ENCODE measurements at places on chromosomes 1 and 21.

DNA sequence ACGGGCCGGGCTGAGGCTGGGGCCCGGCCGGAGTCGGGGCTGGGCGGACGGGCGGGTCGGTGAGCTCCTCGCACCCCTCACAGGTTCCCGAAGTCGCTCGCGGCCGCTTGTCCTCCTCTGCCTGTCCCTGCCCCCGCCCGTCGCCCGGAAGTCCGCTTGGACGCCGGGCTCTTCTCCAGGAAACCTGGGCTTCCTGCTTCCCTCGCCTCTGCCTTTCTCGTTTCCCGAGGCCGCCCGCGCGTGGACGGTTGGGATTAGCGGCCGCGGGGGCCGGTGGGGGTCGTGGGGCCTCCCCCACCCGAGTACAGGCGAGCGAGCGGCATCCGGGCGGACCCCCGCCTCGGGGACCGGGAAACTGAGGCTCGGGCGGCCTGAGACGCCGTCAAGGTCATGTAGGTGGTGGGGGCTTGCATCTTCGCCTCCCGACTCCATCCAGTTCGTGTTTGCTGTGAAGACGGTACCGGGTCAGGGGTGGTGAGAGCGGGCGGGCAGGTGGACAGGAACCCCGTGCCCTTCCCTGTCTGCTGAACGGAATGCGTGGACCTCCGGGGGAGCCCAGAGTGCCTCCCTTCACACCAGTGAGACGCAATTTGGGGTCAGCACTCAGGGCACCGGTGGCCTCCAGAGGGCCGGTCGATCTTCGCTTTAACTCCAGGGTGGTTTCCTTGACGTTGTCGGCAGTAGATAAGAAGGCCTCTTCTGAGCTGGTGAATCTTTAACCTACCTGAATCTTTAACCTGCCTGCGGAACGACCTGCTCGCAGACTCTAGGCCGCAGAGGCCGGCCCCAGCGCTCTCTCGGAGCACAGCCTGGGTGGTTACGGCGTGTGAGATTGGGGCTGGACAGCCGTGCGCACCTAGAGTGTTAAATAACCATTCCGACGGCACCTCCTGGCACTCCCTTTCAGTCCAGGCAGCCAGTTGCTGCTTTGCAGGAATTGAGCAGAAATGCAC, 686 bp downstream of the ARF1 start:
- no peak for DNase-seq

GRCh38 chr1:1177452-1178206, 3.9 kb downstream of the TTLL10 start:
- no peak for DNase-seq

DNA sequence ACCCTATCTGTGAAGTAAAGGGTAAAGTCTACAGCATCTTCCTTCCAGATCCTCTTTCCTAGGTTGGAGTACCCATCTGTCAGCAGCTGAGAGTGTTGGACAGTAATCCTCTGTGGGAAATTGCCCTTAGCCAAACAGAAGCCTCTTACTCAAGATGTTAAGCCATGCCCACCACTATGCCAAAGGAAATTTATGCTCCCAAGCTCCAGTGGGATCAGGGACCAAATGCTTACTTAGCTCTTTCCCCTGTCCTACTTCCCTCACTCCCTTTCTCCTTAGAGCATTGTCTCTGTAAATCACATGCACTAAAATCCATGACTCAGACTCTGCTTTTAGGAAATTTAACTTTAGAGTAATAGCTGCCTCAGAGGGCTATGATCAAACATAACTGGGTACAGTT, 254.0 kb downstream of the BRINP2 start:
- no peak for DNase-seq

DNA sequence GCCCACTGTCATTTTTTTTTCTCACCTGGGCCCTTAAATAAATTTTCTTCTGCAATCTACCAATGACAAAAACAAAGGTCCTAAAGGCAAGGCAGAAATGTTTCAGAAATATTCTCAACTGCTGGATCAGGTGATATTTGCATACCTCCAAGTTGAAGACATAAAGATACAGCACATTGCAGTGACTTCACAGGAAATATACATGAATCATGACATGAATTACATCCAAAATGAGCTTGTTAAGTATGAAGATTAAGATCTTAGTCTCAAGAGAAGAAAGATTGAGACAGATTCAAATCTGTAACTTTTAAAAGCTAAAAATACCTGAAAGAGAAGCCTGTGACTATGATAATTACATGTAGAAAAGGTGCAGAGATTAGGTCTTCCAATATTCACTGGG, 207.8 kb downstream of the SIPA1L2 start:
- no peak for DNase-seq

GRCh38 chr1:31371121-31371959, 1.5 kb downstream of the FABP3 start:
- DNase-seq = no peak

GRCh38 chr1:89277725-89278124, 5.1 kb upstream of the GBP5 start:
- no peak for DNase-seq

DNA sequence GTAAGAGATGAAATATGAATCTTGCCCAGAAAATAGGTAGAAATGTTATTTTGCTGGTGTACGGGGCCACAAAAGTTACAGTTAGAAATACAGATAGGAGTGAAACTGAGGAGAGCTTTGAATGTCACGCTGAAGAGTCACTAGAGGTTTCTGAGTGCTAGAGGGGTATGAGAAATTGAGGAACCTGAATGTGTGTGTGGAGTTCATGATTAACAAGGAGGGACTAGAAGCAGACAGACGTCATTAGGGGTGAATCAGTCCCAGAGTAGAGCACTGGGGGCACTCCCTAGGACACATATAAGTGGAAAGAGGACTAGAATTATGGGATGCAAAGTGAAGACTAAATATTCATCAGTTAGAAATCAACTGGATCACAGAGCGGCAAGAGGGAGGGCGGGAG, 188.9 kb upstream of the MAP1LC3C start:
- DNase-seq = no peak

DNA sequence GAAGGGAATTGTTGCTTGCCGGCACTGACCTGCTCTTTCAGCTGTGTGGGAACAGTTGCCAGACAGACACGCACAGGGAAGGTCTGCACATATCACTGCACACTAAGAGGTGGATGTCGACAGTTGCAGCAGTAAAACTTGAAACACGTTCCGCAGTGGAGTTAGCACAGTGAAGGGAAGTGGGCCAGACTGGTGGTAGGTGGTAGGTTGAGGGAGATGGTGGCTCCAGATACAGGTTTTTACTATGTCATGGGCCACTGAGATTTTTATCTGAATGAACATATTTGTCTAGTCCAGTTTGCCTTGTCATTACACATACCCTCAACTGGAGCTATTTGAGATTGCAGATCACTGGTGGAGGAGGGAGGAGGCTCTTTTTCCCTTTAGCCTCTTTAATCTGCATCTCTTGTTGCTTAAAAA, 13.5 kb downstream of the MRPS6 start:
- DNase-seq = no peak

DNA sequence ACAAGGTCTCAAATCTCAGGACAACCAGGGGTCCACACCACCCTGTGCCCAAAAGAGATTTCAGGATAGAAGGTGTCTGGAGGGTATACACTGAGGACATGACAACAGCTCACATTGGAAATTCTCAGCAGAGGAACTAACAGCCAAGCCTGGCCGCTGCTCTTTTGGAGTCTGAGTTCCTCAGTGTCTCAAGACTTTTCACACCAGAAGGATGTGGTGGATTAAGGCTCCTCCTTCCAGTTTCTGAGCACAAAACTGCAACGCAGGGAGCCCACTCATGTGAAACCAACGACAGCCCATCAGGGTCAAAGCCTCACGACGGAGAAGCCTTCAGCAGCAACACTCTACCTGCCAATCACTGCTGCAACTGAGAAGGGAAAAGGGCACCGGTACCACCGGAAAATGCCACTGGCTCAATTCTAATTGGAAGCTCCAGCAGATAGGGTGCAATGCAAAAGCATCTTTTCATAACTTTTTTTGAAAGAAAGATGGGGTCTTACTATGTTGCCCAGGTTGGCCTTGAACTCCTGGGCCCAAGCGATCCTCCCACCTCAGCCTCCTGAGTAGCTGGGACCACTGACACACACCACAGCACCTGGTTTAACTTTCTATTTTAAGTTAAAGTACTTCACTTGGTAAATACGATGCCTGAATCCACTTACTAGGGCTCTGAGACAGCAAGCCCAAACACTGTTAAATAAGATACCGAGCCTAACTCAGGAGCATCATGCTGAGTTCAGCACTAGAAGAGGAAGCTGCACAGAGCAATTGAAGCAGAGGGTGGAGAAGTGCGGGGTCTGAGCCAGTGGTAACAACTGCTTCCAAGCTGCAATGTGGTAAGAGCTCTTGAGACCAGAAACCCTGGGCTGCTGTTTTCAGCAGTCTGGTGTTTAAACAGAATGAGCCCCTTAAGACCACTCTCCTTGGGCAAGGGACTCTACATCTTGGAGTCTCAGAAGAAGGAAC, 7.8 kb downstream of the CAPZB start:
- no peak for DNase-seq

- DNase-seq = no peak
Measured at GRCh38 chr1:76713535-76713934, 153.7 kb upstream of the ST6GALNAC5 start.

DNA sequence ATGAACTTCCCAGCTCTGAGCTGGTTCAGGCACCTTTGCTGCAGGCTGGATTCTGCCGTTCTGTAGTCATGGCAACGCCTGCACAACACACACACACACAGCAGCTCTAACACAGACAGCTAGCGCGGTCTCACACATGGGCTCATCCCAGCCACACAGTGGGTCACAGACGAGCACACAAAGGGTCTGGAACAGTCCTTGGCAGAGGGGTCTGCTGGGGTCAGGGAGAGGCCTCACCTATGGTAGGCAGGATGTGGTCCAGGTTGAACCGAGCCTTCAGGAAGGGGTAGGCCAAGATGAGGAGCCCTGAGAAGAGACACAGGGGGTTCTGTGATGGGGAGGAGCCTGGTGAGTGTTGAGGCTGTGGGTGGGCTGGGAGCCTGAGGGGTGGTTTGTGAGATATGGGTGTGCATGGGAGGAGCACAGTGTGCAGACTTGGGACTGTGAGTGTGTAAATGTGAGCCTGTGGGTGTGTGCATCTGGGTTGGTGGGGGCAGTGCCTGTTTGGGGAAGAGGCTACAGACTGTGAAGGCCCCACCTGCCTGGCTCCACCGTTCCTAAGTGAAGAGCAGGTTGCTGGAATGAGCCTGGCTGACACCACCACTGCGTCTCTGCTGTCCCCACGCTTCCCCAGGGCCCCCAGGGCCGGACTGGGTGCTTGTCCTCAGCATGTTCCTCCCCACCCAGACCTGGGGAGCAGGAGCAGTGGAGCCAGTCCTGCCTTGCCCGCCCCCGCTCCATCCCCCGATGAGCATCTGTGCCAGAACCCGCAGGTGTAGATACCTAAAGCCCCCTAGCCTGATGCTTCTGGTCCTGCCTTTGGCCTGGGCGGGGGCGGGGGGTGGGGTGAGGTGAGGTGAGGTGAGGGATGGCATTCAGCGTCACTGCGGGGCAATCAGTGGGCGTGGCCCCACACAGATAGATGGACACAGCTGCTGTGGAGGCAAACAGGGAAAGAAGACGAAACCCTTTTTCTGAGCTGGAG, 1.5 kb downstream of the KNCN start:
- peak; percentile 5 for DNase-seq

GRCh38 chr1:155228096-155228427, 19.6 kb downstream of the MTX1 start:
- DNase-seq = no peak

DNA sequence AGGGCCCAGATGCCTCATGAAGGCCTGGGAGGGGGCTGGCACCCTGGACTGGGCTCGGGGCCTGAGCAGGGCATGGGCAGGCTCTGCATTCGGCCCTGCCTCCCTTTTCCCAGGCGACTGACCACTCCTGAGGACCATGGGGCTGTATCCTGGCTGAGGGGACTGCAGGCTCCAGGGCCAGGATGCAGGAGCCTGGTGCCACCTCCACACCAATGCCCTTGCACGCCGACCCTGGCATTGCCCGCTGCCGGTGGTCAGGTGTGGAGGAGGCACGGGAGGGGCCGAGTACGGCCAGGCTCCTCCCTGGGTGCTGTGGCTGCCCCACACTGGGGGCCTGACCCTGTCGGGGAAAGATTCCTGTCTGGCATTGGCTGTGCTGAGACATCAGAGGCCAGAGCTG, 128.9 kb downstream of the SIK1 start:
- no peak for DNase-seq

DNA sequence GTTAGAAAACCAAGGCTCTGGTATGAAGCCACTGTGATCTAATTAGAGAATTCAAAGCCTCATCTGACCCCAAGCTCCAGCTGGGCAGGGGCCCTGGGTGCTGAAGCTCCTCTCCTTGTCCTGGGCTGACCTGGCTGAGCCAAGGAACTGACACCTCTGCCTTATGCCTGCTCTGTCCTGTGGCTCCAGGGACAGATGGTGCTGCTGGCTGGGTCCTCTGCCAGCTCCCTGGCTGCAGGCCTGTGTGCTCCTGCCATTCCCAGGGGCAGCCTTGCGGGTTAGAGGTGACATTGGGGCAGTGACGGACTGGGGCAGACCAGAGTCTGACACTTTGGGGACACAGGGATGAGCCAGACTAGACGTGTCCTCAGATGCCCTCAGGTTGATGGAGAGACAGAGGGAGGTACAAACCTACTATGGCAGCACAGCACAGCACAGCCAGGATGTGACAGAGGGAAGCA, 11.8 kb downstream of the ACOT11 start:
- peak; percentile 76 for DNase-seq

- no peak for DNase-seq
Measured at GRCh38 chr1:33724348-33724747, 139.5 kb upstream of the HMGB4 start.

DNA sequence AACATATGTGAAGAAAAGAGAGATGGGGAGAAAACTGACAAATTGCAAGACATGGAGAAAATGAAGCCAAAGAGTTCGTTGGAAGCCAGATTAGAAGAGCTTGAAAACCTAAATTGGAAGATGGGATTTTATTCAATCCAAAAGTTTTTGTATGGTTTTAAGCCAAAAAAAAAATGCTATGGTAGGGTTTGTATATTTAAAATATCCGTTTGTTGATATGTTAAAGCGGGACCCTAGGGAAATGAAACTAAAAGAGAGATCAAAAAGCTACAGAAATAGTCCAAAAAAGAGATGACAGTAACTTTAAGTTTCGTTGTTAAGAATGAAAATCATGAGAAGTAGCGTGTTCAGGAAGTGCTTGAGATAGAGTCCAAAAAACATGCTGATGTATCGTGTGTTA, 617.7 kb upstream of the ADGRL2 start:
- DNase-seq = no peak

- DNase-seq = no peak
Measured at GRCh38 chr1:243645281-243645680, 204.8 kb downstream of the AKT3 start.

- DNase-seq = no peak
Measured at GRCh38 chr1:53799141-53799540, 39.0 kb downstream of the NDC1 start.

- peak; percentile 92 for DNase-seq
Measured at GRCh38 chr1:31753707-31754349, 10.3 kb downstream of the ADGRB2 start.

GRCh38 chr1:109931189-109931731, 20.6 kb downstream of the CSF1 start:
- no peak for DNase-seq

DNA sequence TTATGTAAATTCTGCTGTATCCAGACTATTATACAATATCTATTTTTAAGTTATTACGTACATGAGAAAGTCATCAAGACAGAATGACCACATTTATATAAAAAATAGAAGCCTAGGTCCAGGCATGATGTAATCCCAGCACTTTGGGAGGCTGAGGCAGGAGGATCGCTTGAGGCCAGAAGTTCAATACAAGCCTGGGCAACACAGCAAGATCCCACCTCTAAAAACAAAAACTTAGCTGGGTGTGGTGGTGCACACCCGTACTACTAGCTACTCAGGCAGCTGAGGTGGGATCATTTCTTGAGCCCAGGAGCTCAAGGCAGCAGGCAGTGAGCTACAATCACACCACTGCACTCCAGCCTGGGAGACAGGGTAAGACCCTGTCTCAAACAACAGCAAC, 58.9 kb downstream of the NVL start:
- DNase-seq = no peak

- no peak for DNase-seq
Measured at GRCh38 chr1:15222653-15223303, 24.2 kb upstream of the FHAD1 start.
